ENCODE measurements at places on chromosomes 16 and 17. TPM values are rescaled to one million over a fixed set of nuclear protein-coding genes. Genes with fewer than 3 reads are reported as not detected.

DNA sequence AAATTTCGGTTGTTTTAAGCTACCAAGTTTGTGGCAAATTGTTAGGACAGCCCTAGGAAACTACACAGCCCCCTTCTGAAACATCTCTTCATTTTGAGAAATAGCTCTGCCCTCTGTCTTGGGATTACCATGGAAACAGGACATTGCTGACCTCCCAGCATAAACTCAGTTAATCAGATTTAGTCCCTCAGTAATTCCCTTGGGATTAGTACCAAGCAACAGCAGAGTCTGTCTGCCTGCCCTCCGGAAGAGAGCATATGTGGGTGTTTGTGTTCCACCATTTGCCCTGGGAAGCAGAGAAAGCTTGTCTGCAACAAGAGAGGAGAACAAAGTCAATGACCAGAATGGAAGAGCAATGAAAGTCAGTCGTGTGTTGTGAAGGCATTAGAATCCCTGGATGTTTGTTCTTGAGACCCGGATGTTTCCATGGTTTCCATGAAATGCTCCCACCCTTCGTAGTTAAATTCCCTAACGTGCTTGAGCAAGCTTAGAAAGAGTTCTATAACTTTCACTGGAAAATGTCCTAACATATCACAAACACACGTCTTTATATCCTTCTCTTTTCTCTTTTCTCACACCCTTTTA lies 26.2 kb downstream of the NUDT7 start:
- no peak for DNase-seq

- DNase-seq: no peak
Measured at GRCh38 chr16:8257561-8257960, 332.8 kb downstream of the TMEM114 start.

ADAM11 gene
- total RNA-seq: 0.28 TPM

APOH gene
- total RNA-seq: not detected

GRCh38 chr16:3051009-3051408 lies 4.6 kb downstream of the MMP25 start:
- no peak for DNase-seq

- no peak for DNase-seq
Measured at GRCh38 chr17:6502142-6502541, 54.2 kb downstream of the PITPNM3 start.

- peak; percentile 61 for DNase-seq
Measured at GRCh38 chr17:42908872-42909700, 8.5 kb downstream of the G6PC1 start.

Measured in IMR-90 (cell line).